ENCODE measurements at places on chromosomes 7 and 10.

DNA sequence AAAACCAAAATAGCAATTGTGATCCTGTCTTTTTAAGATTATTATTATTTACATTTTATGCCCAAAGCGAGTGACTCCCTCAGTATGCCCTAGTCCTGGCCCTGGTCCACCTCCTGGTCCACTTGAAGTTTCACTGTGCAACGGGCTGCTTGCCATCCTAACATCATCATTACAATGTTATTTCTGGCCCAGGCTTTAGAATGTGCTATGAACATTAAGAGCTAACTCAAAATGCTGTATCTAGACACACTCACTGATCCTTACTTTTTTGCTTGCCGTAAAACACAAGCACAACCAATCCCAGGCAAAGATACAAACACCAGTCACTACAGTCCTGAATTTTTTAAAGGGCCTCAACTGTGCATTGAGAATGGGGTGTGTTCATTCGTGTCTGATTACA, 38.4 kb downstream of the RHOBTB1 start:
- H3K4me1 ChIP-seq, result no peaks in the 10 kb centered on the region
- no peaks in the 10 kb centered on the region for H3K27me3 ChIP-seq
- H3K36me3 ChIP-seq, result no peaks in the 10 kb centered on the region

DNA sequence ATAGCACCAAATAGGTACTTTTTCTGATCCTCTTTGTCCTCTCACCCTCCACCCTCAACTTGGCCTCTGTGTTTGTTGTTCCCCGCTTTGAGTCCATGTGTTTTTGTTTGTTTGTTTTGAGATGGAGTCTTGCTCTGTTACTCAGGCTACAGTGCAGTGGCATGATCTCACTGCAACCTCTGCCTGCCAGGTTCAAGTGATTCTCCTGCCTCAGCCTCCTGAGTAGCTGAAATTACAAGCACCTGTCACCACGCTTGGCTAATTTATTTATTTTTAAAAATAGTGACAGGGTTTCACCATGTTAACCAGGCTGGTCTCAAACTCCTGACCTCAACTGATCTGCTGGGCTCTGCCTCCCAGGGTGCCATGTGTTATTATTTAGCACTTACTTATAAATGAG, 5.3 kb downstream of the ZNF273 start:
- no peaks in the 10 kb centered on the region for H3K36me3 ChIP-seq
- no peaks in the 10 kb centered on the region for H3K4me1 ChIP-seq
- H3K27ac ChIP-seq, result no peak overlapping the region
- no peaks in the 10 kb centered on the region for H3K27me3 ChIP-seq

DNA sequence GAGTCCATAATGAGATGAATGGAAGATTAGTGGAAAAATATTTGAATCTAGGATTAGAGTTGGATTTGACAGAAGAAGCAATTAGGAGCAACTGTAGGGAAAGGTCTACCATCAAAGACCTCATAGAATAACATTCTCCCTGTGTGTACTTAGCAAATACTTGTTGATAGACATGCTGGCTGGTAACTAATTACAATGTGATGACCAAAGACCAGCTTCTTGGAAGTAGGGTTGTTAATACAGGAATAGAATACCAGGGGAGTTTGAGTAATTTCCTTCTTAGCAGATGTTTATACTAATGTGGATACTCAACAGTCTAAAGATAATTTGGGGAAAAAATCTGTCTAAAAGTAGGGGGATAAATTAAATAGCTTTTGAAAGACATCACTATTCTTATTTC, 357.5 kb upstream of the BMPER start:
- H3K36me3 ChIP-seq, result no peaks in the 10 kb centered on the region
- H3K27me3 ChIP-seq, result no peaks in the 10 kb centered on the region
- DNase-seq, result no peak
- H3K4me3 ChIP-seq, result no peak overlapping the region
- H3K27ac ChIP-seq, result no peak overlapping the region

DNA sequence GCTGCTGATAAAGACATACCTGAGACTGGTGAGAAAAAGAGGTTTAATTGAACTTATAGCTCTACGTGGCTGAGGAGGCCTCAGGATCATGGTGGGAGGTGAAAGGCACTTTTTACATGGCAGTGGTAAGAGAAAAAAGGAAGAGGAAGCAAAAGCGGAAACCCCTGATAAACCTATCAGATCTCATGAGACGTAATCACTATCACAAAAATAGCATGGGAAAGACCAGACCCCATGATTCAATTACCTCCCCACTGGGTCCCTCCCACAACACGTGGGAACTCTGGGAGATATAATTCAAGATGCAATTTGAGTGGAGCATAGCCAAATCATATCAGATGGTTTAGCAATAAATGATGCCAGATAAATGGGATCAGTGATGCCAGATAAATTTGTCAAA, 892.0 kb upstream of the CELF2 start:
- no peak overlapping the region for H3K27ac ChIP-seq
- H3K4me1 ChIP-seq, result no peaks in the 10 kb centered on the region
- H3K36me3 ChIP-seq, result peaks cover 2% of the 10 kb centered on the region
- H3K4me3 ChIP-seq, result no peak overlapping the region
- no peaks in the 10 kb centered on the region for H3K27me3 ChIP-seq

- no peaks in the 10 kb centered on the region for H3K27me3 ChIP-seq
- no peak for DNase-seq
- H3K4me1 ChIP-seq, result peaks cover 4% of the 10 kb centered on the region
- no peak overlapping the region for H3K4me3 ChIP-seq
Observed at GRCh38 chr7:77759294-77759889, 38.8 kb downstream of the TMEM60 start.

DNA sequence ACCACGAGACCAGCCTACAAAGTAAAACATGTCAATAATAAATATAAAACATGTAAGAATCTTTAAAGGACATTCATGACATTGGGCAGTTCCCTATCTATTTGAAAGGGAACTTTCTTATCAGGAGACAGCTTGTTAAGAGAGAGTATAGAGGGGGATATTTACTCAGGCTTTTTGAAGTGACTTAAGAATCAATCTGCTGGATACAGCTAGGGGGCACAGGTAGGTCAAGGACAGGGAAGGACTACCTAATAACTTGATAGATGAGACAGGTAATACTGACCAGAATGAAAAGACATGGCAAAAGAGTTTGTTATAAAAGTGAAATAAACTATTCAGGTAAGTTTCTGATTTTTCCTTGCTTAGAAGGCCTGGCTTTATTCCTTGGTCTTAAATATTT, 21.8 kb upstream of the LRRD1 start:
- H3K4me1 ChIP-seq, result no peaks in the 10 kb centered on the region
- no peak overlapping the region for H3K27ac ChIP-seq
- DNase-seq, result no peak
- H3K4me3 ChIP-seq, result no peak overlapping the region

GRCh38 chr10:70093335-70093944, 39.2 kb downstream of the AIFM2 start:
- no peak overlapping the region for H3K4me3 ChIP-seq
- H3K36me3 ChIP-seq, result peaks cover 4% of the 10 kb centered on the region
- no peak overlapping the region for H3K27ac ChIP-seq
- H3K27me3 ChIP-seq, result no peaks in the 10 kb centered on the region

DNA sequence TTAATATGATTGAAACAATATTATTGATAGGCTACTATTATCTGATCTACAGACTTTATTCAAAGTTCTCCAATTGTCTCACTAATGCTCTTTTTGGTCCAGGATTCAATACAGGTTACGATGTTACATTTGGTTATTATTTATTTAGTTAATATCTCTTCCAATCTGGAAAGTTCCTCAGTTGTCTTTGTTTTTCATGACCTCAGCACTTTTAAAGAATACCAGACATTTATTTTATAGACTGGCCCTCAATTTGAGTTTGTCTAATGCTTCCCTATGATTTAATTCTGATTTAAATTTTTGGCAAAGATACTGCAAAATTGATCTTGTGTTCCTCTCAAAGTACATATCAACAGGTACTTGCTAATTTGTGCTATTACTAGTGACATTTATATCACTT, 937.4 kb downstream of the KCNMA1 start:
- no peak overlapping the region for H3K4me3 ChIP-seq
- H3K4me1 ChIP-seq, result no peaks in the 10 kb centered on the region
- H3K27me3 ChIP-seq, result no peaks in the 10 kb centered on the region
- DNase-seq, result no peak
- no peaks in the 10 kb centered on the region for H3K36me3 ChIP-seq
- H3K27ac ChIP-seq, result no peak overlapping the region

GRCh38 chr10:19817231-19817933, 1.1 kb downstream of the PLXDC2 start:
- H3K36me3 ChIP-seq, result no peaks in the 10 kb centered on the region
- DNase-seq, result peak; percentile 79
- H3K4me1 ChIP-seq, result no peaks in the 10 kb centered on the region
- H3K27ac ChIP-seq, result peak overlapping the region; percentile 10
- H3K27me3 ChIP-seq, result no peaks in the 10 kb centered on the region

DNA sequence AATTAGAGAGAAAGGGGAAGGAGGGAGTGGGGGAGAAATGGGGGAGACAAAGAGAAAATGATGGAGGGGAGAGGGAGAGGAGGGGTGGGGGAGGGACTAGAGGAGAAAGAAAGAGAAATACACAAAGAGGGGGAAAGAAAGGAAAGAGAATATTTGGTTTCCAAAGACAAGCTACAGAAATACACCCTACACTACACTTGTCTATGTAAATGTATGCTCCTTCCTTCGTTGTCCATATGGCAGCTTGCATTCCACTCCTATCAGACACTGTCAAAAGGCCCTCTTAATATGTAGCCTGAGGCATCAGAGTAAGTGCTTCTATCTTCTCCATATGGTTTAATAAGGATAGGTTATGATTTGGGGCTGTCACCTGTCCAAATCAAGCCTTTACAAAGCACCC, 92.8 kb upstream of the FEZF1 start:
- H3K4me3 ChIP-seq, result no peak overlapping the region
- no peak for DNase-seq
- no peaks in the 10 kb centered on the region for H3K4me1 ChIP-seq
- H3K27ac ChIP-seq, result no peak overlapping the region

DNA sequence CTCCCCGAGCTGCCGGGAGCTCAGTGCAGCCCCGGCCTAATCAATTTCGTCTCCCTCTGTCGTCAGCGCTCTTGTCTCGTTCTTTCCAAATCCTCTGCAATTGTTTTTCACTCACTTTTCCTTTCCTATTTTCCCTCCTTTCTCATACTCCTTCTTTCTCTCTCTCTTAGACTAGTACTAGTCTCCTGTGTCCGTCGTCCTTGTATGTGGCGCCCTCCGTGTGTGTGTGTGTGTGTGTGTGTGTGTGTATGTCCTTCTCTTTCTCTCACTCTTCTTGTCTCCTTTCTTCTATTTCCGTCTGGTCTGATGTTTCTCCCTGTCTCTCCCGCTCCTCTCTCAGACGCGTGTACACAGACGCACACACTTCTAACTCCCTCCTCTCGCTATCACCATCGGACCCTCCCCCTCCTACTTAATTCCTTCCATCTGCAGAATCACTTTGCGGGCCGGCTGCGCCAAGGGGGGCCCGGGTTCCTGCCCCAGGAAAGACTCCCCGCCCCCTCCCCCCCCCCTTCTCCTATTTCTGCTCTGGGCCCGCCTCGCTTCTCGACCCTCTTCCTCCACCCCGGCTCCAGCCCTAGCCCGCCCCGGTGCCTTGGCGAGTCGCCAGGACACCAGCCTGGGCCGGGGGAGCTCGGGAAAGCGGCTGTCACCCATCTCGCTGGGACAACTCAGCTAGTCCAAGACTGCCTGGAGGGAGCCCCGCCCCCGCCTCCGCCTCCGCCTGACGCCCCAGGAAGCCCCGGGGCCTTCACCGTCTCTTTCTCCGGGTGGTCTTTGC, 743 bp upstream of the ZCCHC24 start:
- no peak for DNase-seq
- H3K27ac ChIP-seq, result peak overlapping the region; percentile 69
- H3K4me3 ChIP-seq, result no peak overlapping the region
- H3K27me3 ChIP-seq, result no peaks in the 10 kb centered on the region
- no peaks in the 10 kb centered on the region for H3K36me3 ChIP-seq

- H3K36me3 ChIP-seq, result no peaks in the 10 kb centered on the region
- H3K27ac ChIP-seq, result no peak overlapping the region
- no peaks in the 10 kb centered on the region for H3K27me3 ChIP-seq
Observed at GRCh38 chr7:41630741-41631140, 72.1 kb downstream of the INHBA start.

- no peaks in the 10 kb centered on the region for H3K4me1 ChIP-seq
- H3K27ac ChIP-seq, result no peak overlapping the region
- H3K27me3 ChIP-seq, result no peaks in the 10 kb centered on the region
- no peak overlapping the region for H3K4me3 ChIP-seq
Observed at GRCh38 chr10:89548673-89549072, 13.3 kb upstream of the SLC16A12 start.

- no peaks in the 10 kb centered on the region for H3K4me1 ChIP-seq
- no peaks in the 10 kb centered on the region for H3K27me3 ChIP-seq
- DNase-seq, result no peak
- no peak overlapping the region for H3K27ac ChIP-seq
Observed at GRCh38 chr10:120426306-120426705, 30.7 kb upstream of the PLPP4 start.

GRCh38 chr10:62186999-62187675, 81.5 kb downstream of the RTKN2 start:
- DNase-seq, result no peak
- peak overlapping the region; percentile 14 for H3K27ac ChIP-seq
- H3K27me3 ChIP-seq, result no peaks in the 10 kb centered on the region
- H3K4me3 ChIP-seq, result no peak overlapping the region
- H3K36me3 ChIP-seq, result no peaks in the 10 kb centered on the region

GRCh38 chr10:99548041-99548530, 15.3 kb downstream of the NKX2-3 start:
- no peak for DNase-seq
- no peak overlapping the region for H3K27ac ChIP-seq
- no peak overlapping the region for H3K4me3 ChIP-seq
- H3K4me1 ChIP-seq, result no peaks in the 10 kb centered on the region
- H3K27me3 ChIP-seq, result no peaks in the 10 kb centered on the region
- H3K36me3 ChIP-seq, result no peaks in the 10 kb centered on the region

- H3K4me1 ChIP-seq, result no peaks in the 10 kb centered on the region
- no peaks in the 10 kb centered on the region for H3K27me3 ChIP-seq
- H3K36me3 ChIP-seq, result no peaks in the 10 kb centered on the region
- H3K27ac ChIP-seq, result no peak overlapping the region
- DNase-seq, result no peak
Observed at GRCh38 chr7:121102619-121103018, 114.1 kb downstream of the CPED1 start.

DNA sequence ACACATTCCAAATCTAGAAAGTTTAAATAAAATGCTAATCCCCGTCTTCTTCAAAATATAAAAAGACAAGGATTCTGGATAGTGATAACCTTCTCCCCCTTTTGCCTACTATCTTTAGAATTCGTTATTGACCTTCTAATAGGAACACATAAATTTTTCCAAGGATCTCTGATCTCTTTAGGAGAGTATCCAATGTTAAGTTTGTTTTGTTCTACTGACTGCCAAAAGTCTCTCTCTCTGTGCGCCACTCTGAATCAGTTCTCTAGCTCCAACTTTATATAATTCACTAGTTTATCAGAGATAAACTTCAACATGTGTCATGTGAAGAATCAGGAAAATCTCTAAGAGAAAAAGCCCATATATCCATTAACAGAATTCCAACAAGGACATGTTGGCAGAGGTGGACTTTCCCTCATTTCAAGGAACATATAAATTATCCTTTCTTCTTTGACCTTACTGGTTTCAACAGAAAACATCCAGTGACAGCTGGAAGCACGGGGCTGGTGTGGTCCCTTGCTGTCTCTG, 615.6 kb downstream of the KCNMA1 start:
- H3K4me3 ChIP-seq, result no peak overlapping the region
- H3K27ac ChIP-seq, result peak overlapping the region; percentile 40
- H3K36me3 ChIP-seq, result peaks cover 1% of the 10 kb centered on the region
- H3K27me3 ChIP-seq, result no peaks in the 10 kb centered on the region

- no peak overlapping the region for H3K27ac ChIP-seq
- no peaks in the 10 kb centered on the region for H3K4me1 ChIP-seq
- no peak overlapping the region for H3K4me3 ChIP-seq
- no peaks in the 10 kb centered on the region for H3K27me3 ChIP-seq
- no peaks in the 10 kb centered on the region for H3K36me3 ChIP-seq
Observed at GRCh38 chr7:137572056-137572784, 228.7 kb upstream of the PTN start.
